ENCODE measurements at places on chromosomes 5 and 9.

GRCh38 chr5:61637566-61637965 lies 305.5 kb downstream of the ZSWIM6 start:
- no peak for DNase-seq

DNA sequence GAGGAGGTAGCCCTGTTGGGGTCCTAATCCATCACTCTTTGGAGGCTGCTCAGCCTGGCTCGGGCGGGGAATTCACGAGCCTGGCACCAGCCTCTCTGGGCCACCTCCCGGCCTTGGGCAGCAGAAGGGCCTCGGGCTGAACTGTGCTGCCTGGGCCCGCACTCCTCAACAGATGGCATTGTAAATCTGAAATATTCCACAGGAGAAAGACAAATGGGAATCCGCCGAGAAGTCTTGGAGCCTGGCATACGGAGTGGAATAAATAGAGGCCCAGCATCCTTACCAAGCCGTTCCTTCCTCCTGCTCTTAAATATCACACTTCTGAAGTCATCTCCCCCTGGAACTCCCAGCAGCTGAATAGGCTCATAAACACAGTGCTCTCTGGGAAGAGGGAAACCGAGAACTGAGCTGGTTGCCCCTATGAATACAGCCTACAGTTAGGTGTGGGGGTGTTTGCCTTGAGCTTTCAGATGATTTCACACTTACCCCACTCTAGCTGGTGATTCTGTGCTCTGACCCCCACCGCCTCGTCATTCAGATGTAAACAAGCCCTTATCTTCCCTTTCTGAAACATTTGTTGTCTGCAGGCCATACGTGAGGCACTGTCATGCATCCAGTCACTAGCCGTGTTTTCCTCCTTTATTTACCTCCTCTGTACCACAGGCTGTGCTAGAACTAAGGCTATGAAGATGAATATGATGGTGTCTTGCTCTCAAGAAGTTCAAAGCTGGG lies 455.0 kb upstream of the CLINT1 start:
- DNase-seq, result no peak

- DNase-seq, result no peak
These were observed 10.9 kb upstream of the RXFP3 start for GRCh38 chr5:33925278-33925677.

- DNase-seq, result no peak
These were observed 126.4 kb upstream of the ADAMTSL1 start for GRCh38 chr9:18347386-18348082.

DNA sequence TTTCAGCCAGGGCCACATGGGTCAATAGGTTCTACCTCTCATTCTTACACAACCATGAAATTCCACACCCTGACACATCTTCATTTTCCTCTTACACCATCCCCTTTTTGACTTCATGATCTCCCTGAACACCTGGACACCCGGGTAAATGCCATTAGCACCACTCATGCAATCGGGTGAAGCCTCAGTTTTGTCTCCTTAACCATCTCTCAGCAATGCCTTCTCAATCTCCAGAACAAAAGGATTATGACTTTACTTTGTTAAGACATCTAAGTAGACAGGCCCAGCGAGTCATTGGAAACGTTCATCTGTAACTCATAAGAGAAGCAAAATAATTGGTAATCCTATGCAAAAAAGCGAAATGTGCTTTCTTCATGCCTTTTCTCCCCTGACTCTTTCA lies 49.9 kb downstream of the ADAMTS12 start:
- no peak for DNase-seq

DNA sequence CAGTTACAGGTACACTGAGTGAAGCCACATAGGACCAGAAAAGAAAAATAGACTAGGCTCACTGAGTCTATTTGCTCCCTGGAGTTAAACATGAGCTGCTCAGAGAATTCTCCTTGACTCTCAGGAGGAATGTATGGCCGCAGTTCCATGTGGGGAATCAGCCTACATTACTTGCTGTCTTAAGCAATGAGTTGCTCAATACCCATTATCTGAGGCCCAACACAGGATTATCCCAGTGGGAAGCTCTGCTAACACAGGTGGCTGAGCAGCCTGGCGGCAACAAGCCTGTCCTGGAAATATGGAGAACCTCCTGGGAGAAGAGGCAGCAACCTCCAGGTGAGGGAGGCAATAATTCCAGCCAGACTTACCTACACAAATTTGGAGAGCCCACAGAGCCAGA lies 177.5 kb upstream of the NREP start:
- DNase-seq, result no peak

DNA sequence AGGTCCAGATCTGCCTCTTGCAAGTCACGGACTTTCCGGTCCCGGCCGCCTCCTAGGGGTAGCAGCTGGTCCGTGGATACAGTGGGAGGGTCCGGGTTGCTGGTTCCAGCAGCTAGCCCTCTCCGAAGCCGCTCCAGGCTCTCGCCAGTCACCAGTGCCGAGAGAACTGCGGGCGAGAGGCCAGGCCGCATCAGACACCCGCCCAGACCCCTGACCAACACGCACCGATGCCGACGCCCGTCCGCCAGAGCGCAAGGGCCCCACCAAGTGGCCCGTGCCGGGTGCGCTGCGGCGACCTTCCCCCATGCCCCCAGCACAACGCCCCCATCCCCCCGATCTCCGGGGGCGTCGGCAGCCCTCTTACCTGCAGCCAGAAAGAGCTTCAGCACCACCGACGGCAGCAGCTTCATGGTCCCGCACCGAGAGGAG lies 470 bp downstream of the HBEGF start:
- no peak for DNase-seq

DNA sequence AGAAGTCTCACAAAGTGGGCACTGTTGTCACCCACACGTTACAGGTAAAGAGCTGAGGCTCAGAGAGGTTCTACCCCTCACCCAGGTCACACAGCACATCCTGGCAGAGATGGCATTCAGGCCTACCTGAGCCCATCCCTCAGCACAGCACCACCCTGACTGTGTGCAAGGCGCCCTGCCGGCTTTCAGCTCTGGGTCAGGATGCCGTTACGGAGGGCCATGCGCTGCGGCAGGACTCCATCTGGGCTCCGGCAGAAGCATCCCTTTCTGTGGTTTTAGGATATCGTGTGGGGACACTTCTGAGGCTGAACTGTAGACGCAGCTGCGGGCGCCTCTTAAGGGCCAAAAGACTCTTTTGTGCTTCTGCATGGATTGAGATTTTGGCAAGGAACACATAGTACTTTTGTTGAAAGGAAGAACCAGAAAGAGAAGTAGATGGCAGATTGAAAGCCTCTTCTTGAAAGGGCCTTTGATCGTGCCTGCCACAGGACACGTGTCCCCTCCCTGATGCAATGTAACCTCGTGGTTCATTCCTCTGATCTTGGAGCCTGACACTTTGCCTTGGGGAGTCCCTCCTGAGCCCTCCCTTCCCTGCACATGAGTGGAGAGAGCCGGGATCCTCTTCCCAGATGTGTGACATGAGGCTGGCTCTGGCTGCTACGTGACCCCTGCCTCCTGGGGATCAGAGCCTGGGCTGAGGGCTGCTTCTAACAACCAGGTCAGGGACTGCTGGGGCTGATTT lies 31.3 kb downstream of the USP20 start:
- DNase-seq, result no peak

DNA sequence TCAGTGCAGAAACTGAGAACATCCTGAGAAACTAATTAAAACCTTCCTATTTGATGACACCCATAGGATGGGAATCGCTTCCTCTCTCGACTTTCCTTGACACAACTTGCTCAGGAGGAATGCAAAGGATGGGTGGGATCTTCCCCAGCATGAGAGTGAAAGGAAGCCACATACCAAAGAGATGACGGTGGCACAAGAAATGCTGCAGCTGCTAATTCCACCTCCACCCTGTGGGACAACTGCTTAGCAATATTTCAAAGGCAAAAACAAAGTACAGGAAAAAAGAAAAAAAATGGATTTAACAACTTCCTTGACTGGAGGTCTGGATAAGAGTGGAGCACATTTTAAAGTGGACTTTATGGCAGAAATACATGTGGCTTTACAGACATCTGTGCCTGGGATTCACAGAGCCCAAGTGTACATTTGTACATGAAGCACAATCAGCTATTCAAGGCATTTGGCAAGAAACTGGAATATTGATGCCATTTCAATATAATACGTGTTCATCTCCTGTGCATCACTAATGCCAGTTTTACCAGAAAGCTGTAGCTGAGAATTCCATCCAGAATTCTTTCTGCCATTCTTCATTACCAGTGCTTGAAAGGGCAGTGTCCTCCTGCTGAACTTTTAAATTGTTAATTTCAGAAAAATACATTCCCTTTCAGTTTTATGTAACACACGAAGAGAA lies 359.2 kb upstream of the ACTBL2 start:
- DNase-seq, result no peak

DNA sequence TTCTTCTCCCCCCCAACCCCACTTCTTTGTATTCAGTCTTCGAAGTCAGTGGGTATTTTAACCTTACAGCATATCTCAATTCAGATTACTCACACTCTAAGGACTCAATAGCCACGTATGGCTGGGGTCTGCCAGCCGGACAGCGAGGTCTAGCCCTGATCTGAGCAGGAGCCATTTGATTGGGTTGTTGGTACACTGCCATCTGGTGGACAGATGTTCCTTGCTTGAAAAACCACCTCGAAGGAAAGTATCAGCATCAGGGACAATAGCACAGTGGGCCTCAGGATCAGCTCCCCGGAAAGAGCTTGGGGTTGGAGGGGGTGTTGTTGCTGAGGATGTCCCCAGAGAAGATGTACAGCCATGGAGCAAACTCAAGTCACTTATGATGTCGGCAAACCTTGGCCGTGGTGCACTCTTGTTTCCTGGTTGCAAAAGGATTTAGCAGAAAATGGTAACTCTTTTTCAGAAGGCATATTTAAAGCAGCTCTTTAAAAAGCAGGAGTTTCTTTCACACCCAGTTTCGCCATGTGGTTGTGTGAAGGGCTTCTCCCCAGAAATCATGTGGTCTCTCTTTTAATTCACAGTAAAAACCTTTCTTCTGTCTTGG lies 31.7 kb upstream of the KCNMB1 start:
- no peak for DNase-seq

GRCh38 chr9:79013715-79014610 lies 557.8 kb upstream of the TLE4 start:
- DNase-seq, result no peak

- DNase-seq, result no peak
These were observed 366.4 kb downstream of the ARL15 start for GRCh38 chr5:53943938-53944337.

DNA sequence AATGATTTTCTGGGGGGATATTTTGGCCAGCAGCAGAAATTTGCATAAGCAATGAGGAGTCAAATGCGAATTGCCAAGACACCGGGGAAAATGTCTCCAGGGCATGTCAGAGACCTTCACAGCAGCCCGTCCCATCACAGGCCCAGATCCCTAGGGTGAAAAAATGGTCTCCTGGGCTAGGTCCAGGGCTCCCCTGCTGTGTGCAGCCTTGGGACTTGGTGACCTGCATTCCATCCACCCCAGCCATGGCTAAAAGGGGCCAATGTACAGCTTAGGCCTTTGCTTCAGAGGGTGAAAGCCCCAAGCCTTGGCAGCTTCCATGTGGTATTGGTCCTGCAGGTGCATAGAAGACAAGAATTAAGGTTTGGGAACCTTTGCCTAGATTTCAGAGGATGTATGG lies 534.5 kb upstream of the MEF2C start:
- DNase-seq, result no peak

DNA sequence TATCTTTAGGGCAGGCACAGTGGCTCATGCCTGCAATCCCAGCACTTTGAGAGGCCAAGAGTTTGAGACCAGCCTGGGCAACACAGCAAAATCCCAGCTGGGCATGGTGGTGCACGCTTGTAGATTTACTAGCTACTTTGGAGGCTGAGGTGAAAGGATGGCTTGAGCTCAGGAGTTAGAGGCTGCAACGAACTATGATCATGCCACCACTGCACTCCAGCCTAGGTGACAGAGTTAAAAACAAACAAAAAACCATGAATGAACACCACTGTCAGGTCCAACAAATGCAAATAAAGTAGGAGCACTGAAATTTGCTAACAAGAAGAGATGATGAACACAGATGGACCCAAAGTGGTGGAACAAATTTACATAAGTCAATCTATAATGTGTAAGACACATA lies 4.9 kb downstream of the PTBP3 start:
- no peak for DNase-seq

DNA sequence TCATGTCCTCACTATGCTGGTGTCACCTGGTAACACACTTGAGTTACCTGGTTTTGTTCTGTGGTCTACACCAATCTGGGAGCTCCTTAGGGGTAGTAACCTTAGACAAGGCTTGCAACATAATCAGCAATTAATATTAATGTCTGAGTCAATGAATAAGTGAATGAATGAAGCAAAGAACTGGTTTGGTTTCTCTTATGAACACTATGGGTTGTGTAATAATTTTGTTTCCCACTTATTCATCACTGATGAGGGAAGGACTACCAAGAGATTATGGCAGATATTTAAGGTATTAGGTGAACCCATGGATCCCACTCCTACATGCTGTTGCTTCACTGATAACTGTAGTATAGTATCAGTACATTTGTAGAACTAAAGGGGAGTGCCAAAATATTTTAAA lies 116.0 kb downstream of the SLC12A2 start:
- no peak for DNase-seq

- DNase-seq, result no peak
These were observed 63.7 kb upstream of the RICTOR start for GRCh38 chr5:39137819-39138451.

- no peak for DNase-seq
These were observed 5.1 kb upstream of the ANXA2R start for GRCh38 chr5:43045236-43045635.

- no peak for DNase-seq
These were observed 135.5 kb upstream of the PRLR start for GRCh38 chr5:35365758-35366157.

GRCh38 chr5:129141078-129141477 lies 46.5 kb downstream of the ISOC1 start:
- DNase-seq, result no peak

DNA sequence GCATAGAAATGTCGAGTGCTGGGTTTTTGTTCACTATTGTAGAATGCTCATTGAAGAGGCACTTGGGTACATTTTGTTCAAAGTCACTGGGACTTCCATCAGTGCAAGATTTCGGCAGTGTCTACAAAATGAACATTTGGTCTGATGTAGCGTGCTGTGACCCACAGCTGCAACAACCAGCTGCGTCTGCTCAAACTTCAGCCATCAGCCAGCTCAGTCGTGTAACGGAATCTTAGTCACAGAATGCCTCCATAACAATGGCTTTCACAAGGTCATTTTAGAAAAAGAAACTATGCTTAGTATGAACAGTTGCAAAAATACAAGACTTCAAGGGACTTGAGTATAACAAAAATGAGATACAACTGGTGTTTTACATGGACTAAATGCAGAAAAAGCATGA lies 828.1 kb upstream of the GRAMD2B start:
- no peak for DNase-seq

- DNase-seq, result no peak
These were observed 79.4 kb upstream of the SAP30L start for GRCh38 chr5:154366353-154366752.
